ENCODE measurements at places on chromosomes 5 and 9.

- DNase-seq: no peak
Observed at GRCh38 chr5:151039665-151040064, 19.3 kb downstream of the GPX3 start.

DNA sequence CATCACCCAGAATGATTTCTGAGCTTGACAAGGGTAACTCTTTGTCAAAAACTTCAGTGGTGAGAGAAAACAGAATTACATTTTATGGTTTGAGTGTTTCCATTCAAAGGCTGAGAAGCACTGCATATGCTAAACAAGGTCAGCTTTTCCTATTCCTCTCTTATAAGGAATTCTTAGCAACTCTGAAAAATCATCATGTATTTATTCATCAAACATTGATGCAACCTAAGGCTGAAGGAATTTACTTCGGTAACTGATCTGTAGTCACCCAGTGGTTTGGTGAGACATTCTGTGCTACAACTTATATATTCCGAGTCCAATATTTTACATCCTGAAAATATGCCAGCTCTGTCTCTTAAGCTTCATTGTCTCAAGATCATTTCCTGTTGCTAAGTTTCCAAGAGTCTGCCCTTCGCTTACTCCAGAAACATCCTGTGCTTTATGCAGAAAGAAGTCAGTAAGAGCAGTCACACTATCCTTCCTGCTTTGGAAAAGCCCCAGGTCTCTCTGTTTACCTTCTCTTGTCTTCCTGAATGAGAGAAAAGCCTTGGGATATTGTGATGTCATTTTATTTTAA is 176.6 kb upstream of the TBCA start:
- no peak for DNase-seq

DNA sequence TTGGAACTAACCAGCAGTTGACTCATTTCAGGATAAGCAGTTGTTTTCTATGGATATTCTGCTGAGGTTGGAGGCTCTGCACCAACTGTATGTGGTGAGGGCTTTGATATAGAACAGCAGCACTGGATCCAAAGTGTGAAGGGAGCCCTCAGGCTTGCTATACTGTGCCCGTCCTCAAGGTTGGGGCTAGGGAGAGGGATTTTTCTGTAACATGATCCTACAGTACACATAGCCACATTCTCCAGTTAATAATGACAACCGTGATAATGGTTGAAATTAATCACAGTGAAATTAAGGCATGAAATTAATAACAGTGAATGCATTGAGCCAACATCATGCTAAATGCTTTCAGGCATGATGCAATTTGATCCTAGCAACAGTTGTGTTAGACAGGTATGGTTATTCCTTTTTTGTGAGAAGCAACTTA is 36.7 kb downstream of the ARHGAP26 start:
- DNase-seq: no peak

- DNase-seq: no peak
Observed at GRCh38 chr5:166086568-166086967, 2204.9 kb upstream of the WWC1 start.

DNA sequence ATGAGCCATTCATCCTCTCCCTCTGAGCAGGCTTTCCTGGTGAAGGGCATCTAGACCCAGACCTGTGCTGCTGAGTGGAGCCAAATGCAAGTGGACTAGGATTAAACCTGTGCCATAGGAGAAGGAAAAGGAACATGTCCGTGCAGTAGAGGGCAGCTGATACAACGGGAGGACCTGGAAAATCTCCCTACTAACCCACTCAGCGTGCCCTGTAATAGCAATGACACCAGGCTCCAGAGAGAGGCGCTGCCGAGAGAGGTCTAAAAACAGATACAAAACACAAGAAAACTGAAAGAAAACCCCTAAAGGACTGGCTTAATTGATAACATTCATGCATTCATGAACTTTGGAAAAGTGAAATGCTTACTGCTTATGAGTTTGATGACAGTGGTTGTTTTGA is 60.8 kb downstream of the PFDN1 start:
- DNase-seq: no peak

GRCh38 chr5:10584714-10585517 is 21.0 kb downstream of the ANKRD33B start:
- DNase-seq: no peak

DNA sequence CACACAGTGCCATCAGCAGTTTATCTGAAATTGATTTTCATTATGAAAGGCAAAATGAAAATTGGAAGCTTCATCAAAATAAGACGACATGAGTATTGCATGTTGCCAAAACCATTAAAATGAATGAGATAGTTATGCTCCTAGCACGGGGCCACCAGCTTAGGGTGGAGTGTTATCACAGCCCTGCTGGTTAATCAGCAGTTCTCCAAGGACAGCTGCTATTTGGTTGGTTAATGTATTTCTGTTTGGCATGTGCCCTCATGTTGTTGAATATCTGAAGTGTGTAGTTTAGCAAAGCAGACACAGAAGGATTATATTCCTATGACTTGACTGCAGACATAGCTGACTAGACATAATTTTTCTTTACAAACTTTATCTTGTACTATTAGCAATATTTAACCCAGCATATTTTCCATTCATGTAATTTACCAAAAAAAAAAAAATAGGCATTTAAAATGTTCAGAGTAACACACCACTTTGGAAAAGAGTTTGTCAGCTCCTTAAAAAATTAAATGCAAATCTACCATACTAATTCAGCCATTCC is 98.6 kb upstream of the PIK3R1 start:
- no peak for DNase-seq

DNA sequence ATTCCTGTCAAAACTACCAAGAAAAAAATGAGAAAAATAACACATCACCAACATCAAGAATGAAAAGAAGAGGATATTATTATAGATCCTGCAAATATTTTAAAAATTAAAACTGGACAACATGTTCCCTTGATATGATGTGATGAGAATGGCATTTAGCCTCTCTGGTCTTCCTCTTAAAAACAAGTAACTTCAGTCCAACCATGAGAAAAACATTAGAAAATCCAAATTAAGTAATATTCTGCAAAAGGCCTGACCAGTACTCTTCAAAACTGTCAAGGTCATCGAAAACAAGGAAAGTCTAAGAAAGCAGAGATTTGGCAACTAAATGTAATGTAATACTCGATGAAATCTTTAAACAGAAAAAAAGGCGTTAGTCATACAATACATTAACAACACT is 167.1 kb upstream of the SNX2 start:
- no peak for DNase-seq

DNA sequence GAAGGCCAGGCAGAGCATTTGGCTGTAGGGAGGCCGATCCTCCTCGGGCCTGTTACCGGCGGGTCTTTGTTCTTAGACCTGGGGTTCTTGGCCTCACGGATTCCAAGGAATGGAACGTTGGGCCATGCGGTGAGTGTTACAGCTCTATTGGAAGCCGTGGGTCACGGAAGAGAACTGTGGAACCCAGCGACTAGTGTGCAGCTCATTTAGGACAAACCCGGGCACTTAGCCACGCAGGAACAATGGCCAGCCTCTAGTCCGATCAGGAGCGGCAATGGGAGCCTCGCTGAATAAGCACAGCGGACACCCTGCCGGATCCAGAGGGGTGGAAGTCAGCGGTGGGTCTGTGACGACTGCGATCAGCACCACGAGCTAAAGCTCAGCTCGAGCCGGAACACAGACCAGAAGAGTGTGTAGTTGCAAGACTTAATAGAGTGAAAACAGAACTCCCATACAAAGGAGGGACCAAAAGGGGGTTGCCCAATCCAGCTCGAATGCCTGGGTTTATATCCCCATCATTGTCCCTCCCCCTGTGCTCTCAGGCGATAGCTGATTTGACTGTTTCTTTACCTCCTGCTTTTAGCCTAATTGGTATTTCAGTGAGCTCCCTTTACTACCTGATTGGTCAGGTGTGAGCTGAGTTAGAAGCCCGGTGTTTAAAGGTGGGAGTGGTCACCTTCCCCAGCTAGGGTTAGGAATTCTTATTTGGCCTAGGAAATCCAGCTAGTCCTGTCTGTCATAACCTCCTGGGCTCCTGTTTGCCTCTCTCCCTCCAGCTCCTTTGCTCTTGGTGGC is 53.7 kb upstream of the RPL26L1 start:
- peak; percentile 54 for DNase-seq

GRCh38 chr5:124872615-124873014 is 126.2 kb upstream of the ZNF608 start:
- no peak for DNase-seq

DNA sequence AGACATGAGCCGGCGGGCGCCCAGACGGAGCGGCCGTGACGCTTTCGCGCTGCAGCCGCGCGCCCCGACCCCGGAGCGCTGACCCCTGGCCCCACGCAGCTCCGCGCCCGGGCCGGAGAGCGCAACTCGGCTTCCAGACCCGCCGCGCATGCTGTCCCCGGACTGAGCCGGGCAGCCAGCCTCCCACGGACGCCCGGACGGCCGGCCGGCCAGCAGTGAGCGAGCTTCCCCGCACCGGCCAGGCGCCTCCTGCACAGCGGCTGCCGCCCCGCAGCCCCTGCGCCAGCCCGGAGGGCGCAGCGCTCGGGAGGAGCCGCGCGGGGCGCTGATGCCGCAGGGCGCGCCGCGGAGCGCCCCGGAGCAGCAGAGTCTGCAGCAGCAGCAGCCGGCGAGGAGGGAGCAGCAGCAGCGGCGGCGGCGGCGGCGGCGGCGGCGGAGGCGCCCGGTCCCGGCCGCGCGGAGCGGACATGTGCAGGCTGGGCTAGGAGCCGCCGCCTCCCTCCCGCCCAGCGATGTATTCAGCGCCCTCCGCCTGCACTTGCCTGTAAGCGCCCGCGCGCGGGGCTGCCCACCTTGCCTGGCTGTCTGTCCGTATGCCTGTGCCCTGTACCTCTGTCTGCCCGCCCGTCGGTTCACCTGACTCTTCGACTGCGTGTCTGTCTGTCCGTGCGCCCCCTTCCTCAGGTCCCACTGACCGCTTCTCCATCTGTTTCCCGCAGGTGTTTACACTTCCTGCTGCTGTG is 412 bp downstream of the FGF18 start:
- DNase-seq: peak; percentile 29

- DNase-seq: no peak
Observed at GRCh38 chr5:132961887-132962286, 1.5 kb downstream of the AFF4 start.

DNA sequence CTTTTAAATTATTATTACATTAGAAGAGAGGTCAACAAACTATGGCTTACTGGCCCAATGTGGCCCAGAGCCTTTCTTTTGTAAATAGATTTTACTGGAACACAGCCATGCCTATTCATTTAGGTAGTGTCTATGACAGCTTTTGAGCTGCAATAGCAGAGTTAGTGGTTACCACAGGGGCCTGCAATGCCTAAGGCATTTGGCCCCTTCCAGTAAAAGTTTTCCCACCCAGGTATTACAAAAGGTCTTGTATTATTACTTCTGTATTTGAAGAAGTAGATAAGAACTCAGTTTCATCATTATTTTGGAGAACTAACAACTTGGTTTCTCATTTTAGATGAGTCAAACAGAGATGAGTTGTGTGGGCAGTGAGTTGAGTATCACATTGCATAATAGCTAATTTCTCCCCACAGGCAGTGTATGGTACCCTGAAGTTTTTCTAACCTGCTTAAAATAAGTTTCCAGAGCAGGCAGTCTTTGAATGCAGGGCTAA is 9.5 kb downstream of the MTRR start:
- no peak for DNase-seq

DNA sequence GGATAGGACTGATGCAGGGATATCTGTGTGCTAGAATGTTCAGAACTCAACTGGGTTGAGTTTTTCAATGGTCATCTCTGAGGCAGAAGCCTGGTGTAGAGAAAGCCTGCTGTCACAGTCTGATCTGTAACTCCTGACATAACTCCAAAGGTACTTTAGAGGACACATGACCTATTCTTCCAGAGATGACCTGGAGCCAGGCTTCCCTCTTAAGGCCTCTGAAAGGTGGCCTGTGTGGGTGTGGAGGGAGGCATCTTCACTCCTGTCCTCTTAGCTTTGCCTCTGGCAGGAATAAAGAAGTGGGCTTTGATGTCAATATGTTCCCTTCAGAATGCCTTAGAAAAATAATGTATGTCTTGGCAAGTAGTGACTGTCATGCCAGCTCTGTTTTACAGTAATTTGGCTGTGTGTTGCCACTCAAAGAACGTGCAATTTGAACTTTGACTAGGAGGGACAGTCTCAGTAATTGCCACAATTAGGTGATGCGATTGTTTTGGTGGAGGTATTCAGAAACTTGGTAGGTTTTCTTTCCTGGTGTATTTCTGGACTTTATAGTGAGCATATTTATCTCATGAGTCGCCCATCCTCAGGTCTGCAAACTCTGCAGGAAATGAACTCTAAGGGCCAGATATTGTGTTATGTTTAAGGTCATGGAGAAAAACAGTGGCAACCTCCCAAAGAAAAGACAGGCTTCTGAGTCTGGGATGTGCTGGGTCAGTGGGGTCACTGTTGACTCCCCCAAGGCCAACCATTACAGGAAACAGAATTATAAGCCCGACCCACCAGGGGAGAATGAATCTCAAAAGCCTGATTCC is 3.2 kb upstream of the C5orf63 start:
- no peak for DNase-seq

DNA sequence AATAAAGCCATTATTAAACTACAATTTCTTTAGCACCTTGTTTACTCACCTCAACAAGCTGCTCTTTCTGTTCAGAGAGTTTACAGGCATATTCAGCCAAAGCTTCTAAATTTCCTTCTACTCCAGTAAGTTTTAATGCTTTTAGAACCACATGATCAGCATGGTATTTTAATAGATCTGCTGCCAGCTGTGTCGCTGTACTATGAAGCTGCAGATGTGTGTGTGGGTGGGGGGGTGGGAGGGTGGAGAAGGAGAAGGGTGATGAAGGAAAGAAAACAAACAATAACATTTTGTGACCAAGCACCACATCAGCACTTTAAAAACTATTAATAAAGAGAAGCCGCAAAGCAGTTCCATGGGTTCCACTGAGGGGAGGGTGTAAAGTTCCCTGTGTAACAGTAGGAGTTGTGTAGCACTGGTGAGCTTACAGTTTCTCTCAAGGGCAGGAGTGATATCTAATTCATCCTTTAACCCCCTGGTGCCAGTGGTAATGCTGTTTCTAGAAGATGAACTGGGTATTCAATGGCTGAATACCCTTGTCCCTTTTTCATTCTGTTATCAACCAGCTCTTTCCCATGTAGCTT is 38.5 kb downstream of the ABITRAM start:
- no peak for DNase-seq

- no peak for DNase-seq
Observed at GRCh38 chr9:3502560-3503398, 23.0 kb downstream of the RFX3 start.

DNA sequence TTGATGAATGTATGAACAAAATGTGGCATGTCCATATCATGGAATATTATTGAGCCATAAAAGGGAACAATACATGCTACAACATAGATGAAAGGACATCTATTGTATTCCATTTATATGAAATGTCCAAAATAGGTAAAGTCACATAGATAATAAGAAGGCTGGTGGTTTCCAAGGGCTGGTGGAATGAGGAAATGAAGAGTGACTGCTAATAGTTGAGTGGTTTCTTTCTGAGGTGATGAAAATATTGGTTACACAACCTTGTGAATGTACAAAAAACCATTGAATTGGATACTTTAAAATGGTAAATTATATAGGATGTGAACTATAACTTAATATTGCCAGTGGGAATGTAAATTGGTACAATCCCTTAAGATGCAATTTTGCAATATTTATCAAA is 5.2 kb downstream of the ARSB start:
- no peak for DNase-seq

- DNase-seq: no peak
Observed at GRCh38 chr9:137146527-137146918, 7.6 kb downstream of the GRIN1 start.

- DNase-seq: no peak
Observed at GRCh38 chr9:36598273-36598672, 25.6 kb downstream of the MELK start.
